Cardiac atrium fibroblast (primary cell): ENCODE measurements at places on chromosomes 13 and 19. TPM values are rescaled to one million over a fixed set of nuclear protein-coding genes. Genes with fewer than 3 reads are reported as not detected.

Gene ZNF155
- total RNA-seq, result 3.2 and 5.3 TPM in 2 replicates

Gene GFY
- total RNA-seq, result not detected in 2 replicates

Gene SPRYD7
- 7.9 and 8.1 TPM in 2 replicates for total RNA-seq

Gene PCSK4
- 0.18 and 0.97 TPM in 2 replicates for total RNA-seq

Gene SNAPC2
- 31.8 and 34.7 TPM in 2 replicates for total RNA-seq

Gene CLASRP
- total RNA-seq, result 48.0 and 49.4 TPM in 2 replicates

Gene FARP1
- total RNA-seq, result 24.0 and 29.6 TPM in 2 replicates

Gene LILRB2
- total RNA-seq, result not detected in 2 replicates

Gene NLRP9
- not detected in 2 replicates for total RNA-seq

Gene PSG2
- not detected in 2 replicates for total RNA-seq

Gene EPS8L1
- 0.90 and 4.9 TPM in 2 replicates for total RNA-seq

Gene GPR183
- not detected in 2 replicates for total RNA-seq

Gene SPRY2
- total RNA-seq, result 71.4 and 99.6 TPM in 2 replicates

Gene KISS1R
- total RNA-seq, result not detected in 2 replicates

Gene ZNF284
- total RNA-seq, result 2.4 and 4.0 TPM in 2 replicates

Gene POSTN
- 1,807 and 2,554 TPM in 2 replicates for total RNA-seq

Gene MISP
- not detected in 2 replicates for total RNA-seq

Gene CACNG7
- 6.3 and 11.3 TPM in 2 replicates for total RNA-seq

Gene PLA2G4C
- 4.5 and 6.3 TPM in 2 replicates for total RNA-seq

Gene KRTDAP
- not detected in 2 replicates for total RNA-seq

Gene FAM216B
- not detected in 2 replicates for total RNA-seq

Gene ARL11
- total RNA-seq, result not detected in 2 replicates

Gene ZNF667
- 5.0 and 5.2 TPM in 2 replicates for total RNA-seq

Gene NUFIP1
- total RNA-seq, result 2.0 and 2.4 TPM in 2 replicates

Gene TNFSF9
- 0.18 and 2.4 TPM in 2 replicates for total RNA-seq

Gene BSG
- total RNA-seq, result 919 and 936 TPM in 2 replicates

Gene NPAS1
- 12.8 and 16.2 TPM in 2 replicates for total RNA-seq

Gene FFAR2
- total RNA-seq, result not detected in 2 replicates

Gene CCDC194
- total RNA-seq, result not detected in 2 replicates

Gene ERICH6B
- total RNA-seq, result not detected in 2 replicates

Gene RYR1
- total RNA-seq, result under 0.01 TPM in 1 of 2 replicates, not detected in the other

Gene LHB
- not detected in 2 replicates for total RNA-seq

Gene CEACAM20
- total RNA-seq, result not detected in 2 replicates

Gene KLK3
- not detected in 2 replicates for total RNA-seq

Gene DENND1C
- not detected in 2 replicates for total RNA-seq

Gene SH2D3A
- total RNA-seq, result not detected in 2 replicates

Gene GIPR
- total RNA-seq, result under 0.01 and 0.49 TPM in 2 replicates

Gene SPACA4
- total RNA-seq, result not detected in 2 replicates

Gene ZNF69
- 2.3 and 4.2 TPM in 2 replicates for total RNA-seq

Gene SHISA2
- total RNA-seq, result 0.54 TPM in 1 of 2 replicates, not detected in the other

Gene CABP5
- total RNA-seq, result not detected in 2 replicates

Gene PDE4C
- total RNA-seq, result 3.2 and 5.2 TPM in 2 replicates

Gene PGLYRP1
- not detected in 2 replicates for total RNA-seq

Gene ACP5
- total RNA-seq, result 1.3 TPM in 1 of 2 replicates, not detected in the other

Gene FAM124A
- total RNA-seq, result 0.97 and 2.3 TPM in 2 replicates

Gene NLRP7
- not detected in 2 replicates for total RNA-seq

Gene KIR2DL4
- total RNA-seq, result not detected in 2 replicates

Gene PNPLA6
- total RNA-seq, result 63.4 and 71.9 TPM in 2 replicates
